Activated naive CD4-positive, alpha-beta T cell treated with anti-CD3 and anti-CD28 coated beads, Interleukin-2, amount 50 U/mL, for 72 hours (primary cell): ENCODE measurements at places on chromosomes 5 and 9. TPM values are rescaled to one million over a fixed set of nuclear protein-coding genes. Genes with fewer than 3 reads are reported as not detected.

The CLIC3 gene
- not detected for total RNA-seq

The FOXD1 gene
- 0.78 TPM for total RNA-seq

The SPATA6L gene
- 2.1 TPM for total RNA-seq

The PCDHB2 gene
- total RNA-seq, result not detected

The PARP8 gene
- 32.7 TPM for total RNA-seq

The TIMD4 gene
- 8.4 TPM for total RNA-seq

The RARS1 gene
- 115 TPM for total RNA-seq

The PCDHB6 gene
- not detected for total RNA-seq

The ORM1 gene
- not detected for total RNA-seq

The SCGB3A2 gene
- not detected for total RNA-seq

The PDLIM4 gene
- not detected for total RNA-seq

The ZNF79 gene
- 8.3 TPM for total RNA-seq

The ISL1 gene
- total RNA-seq, result not detected

The SEMA6A gene
- total RNA-seq, result 0.18 TPM

The GNAQ gene
- total RNA-seq, result 22.3 TPM
